ENCODE measurements at places on chromosomes 2 and 18.

GRCh38 chr2:41723526-41723925 lies 324.3 kb upstream of the PKDCC start:
- DNase-seq = no peak

DNA sequence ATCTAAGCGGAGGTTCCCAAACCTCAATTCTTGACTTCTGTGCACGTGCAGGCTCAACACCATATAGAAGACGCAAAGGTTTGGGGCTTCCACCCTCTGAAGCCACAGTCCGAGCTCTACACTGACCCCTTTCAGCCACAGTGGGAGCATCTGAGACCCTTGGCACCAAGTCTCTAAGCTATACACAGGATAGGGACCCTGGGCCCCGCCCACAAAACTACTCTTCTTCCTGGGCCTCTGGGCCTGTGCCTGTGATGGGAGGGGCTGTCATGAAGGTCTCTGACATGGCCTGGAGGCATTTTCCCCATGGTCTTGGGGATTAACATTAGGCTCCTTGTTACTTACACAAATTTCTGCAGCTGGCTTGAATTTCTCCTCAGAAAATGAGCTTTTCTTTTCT lies 1374.1 kb upstream of the NXPH2 start:
- no peak for DNase-seq

DNA sequence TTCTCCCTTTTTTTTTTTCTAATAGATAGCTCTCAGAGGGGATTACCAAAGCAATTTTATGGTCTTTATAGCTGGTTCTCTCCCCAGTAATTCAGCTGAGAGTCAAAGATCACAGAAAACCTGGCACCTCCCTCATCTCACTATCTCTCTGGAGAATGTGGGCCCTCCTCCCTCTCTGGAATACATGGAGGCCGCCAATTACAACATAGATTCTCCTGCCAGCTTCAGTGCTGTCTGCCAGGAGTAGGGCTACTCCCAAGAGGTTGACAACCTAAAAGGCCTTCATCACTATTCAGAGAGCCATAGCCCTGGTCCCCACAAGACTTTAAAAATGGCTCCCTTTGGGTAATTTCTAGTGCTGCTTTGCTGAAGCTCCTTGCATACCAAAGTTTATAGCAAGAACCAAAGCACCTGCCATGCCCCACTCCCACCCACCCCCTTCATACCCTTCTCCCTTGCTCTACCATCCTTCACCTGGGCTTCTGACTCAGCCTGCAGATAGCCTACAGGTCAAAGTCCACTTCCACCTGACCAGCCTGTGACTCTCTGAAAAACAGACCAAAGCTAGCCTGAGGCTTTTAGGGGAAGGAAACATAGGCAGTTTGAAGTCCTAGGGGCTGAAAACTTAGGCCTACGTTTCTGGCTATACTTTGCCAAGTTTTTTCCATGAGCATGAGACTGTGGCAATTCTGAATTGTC lies 472.3 kb downstream of the TNS1 start:
- DNase-seq = no peak

DNA sequence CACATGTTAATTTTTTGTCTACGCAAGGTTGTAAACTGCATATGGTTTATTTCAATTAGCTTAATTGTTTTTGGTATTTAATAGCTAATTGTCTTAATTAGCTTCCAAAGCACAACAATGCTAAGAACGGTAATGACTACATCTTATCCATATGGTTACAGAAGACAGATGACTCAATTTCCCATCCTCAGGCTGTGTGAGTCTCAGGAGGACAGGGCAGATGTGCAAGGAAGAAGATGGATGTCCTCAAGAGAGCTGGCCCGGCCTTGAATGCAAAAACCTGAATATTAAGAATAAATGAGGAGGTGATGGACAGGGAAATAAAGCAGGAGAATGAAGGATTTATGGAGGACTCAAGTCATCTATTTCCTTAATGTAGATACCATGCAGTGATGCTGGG lies 31.4 kb downstream of the SLC4A3 start:
- DNase-seq = no peak

- no peak for DNase-seq
Observed at GRCh38 chr2:180524499-180524898, 455.9 kb upstream of the UBE2E3 start.

- no peak for DNase-seq
Observed at GRCh38 chr18:35172009-35172408, 68.8 kb upstream of the ZNF397 start.

GRCh38 chr18:292271-292670 lies 24.4 kb upstream of the THOC1 start:
- no peak for DNase-seq

- no peak for DNase-seq
Observed at GRCh38 chr2:124039762-124040291, 14.7 kb downstream of the CNTNAP5 start.

DNA sequence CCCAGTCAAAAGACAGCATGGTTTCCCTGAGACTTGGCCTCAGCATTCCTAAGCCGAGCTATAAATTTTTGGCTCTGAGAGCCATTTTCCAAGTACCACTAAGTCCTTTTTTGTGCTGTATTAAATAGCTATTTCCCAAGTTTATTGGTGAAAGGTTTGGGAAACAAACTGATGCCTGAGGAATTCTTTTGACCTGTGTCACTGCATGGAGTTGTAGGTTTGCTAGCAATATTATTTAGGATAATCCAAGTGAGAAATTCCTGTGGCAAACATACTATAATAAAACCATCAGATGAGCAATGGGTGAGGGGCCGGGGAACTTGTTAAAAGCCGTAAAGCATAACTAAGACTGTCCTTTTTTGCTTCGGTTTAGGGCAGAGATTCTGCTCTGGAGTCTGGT lies 28.4 kb downstream of the ARHGAP28 start:
- no peak for DNase-seq

- no peak for DNase-seq
Observed at GRCh38 chr2:170243118-170243837, 65.3 kb downstream of the MYO3B start.

DNA sequence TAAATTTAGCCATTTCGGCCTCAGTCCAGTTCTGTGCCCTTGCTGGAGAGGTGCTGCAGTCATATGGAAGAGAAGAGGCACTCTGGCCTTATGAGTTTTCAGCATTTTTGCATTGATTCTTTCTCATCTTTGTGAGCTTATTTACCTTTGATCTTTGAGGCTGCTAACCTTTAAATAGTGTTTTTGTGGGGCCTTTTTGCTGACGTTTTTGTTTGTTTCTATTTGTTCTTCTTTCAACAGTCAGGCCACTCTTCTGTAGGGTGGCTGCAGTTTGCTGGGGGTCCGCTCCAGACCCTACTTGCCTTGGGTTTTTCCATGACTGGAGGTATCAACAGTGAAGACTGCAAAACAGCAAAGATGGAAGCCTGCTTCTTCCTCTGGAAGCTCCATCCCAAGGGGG lies 1951.7 kb upstream of the LRRTM1 start:
- DNase-seq = no peak

- no peak for DNase-seq
Observed at GRCh38 chr2:212194396-212194795, 344.2 kb downstream of the ERBB4 start.

GRCh38 chr2:36245651-36246050 lies 109.9 kb upstream of the CRIM1 start:
- DNase-seq = no peak

GRCh38 chr2:74010087-74010541 lies 25.4 kb downstream of the TET3 start:
- peak; percentile 98 for DNase-seq

DNA sequence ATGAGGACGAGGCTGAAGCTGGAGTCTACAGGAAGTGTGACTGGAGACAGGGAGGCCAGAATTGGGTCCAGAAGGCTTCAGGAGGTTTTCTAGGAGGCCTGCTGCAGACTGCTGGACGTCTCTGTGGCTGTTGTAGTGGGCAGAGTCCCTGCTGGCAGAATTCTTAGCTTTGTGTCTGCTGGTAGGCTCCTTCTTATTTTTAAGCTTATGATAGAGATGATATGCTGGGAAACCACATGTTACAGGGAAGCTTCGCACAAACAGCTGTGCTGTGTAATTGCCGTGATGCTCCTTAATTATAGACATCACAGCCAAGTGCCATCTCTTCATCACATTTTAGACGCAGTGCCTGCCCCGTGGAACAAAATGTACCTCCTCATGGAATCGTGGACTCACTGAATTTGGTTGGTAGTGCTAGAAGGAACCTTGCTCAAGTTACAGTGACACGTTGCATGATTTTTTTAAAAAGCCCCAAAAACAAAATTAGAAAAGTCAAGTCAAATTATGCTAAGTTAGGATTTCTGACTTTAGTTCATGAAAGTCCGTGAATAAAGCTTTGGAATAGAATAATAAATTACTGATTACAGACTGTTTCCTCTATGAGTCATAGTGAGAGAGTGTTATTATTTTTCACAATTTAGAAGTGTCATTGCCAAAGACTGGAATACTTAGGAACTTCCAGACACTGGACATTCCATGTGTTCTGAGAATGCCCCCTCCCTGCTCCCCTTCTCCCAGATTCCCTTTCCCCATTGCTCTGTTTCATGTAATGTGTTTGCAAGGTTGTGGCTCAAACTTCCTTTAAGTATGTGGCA lies 144.1 kb downstream of the FHOD3 start:
- DNase-seq = no peak

DNA sequence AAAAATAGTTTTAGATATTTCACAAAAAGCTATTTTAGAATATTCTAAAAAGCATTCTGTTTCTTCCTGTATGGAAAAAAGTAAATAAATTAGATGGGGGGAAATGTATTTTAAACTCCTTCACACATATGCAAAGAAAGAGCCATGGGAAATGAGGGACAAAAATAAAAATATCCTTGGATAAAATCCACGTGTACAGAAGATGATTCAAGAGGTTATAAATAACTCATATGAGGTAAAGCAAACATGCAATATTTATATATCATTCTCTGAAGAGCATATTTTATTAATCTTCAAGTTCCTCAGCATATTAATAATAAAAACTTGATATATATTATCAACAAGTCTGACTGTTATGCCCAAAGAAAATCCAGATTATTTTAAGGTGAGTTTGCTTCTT lies 8.8 kb upstream of the GFPT1 start:
- no peak for DNase-seq

GRCh38 chr2:119208791-119209203 lies 14.8 kb upstream of the STEAP3 start:
- peak; percentile 20 for DNase-seq

DNA sequence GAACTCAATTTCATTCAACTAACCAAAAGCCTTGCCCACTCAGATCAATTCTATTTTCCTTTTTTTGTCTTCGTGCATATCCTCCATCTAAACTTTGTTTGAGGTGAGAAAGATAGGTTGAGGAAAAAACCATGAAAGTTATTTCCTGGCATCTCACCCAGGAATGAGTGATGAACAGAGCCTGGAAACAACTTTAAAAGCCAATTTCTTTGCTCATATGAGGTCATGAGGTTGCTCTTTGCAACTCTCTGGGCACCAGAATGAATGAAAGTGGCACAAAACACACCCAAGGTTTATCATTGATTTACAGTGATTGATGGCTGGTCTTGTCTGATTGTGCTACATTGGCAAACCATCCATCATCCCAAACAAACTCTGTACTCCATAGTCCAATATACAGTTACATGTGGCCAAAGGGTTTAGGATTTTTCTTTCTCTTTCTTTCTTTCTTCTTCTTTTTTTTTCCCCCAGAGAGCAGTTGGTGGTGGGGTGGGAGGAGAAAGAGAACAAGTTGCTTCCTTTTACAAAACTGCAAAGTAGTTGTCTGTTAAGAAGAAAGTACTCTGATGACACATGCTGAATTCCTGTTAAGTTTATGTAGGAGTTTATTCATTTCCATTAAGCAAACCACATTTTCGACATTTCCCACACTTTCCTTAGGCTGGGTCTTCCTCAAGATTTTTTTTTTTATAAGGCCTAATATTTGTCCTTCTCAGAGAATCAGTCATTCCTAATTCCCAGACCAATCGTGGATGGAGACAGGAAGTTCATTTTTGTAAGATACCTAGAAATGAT lies 575.9 kb upstream of the ZEB2 start:
- no peak for DNase-seq

DNA sequence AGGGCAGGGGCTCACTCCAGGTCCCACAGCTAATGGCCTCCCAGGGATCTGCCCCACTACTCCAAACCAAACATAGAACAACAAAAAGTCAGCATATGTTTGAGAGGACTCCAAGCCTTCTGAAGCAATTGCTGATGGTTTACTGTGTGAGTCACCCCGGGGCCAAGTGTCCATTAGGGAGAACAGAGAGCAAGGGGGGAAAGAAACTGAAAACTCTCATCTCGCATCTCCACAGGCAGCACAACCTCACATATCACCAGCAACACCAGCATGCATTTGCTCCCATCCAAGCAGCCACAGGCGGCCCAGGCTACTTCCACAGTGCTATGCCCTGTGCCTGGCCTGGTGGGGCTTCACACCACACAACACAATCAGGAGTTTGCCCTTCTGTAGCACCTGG lies 39.1 kb downstream of the CYRIA start:
- DNase-seq = no peak

DNA sequence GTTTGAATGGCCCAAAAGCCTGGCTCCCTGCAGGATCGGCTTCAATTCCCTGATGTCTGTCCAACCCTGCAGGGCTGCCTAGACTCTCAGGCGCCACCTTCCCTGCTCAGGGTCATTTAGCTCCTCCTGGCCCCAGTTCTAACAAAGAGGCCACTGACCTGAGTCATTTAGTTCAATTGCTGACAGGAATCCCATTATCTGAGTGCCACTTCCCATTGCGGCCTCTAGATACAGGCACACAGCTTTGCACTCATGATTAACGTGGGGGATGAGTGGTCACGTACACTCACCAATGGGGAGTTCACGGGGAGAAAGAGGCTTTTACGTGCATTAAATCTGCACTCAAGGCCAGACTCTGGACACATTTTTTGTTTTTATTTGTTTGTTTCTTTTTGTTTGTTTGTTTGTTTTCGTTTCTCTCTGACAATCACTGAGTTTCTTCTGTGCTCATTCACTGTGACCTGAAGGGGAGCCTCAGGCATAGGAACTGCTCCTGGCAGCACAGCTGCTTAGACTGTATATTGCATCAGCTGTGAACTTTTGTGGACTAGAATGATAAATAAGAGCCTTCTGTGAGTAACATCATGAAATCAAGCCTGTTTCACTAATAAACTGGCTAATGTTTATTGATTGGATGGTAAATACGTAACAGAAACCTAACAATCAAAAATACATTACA lies 118.9 kb upstream of the CTNNA2 start:
- DNase-seq = no peak

GRCh38 chr2:9331704-9332103 lies 91.6 kb downstream of the ITGB1BP1 start:
- DNase-seq = no peak

GRCh38 chr2:61715506-61715905 lies 138.4 kb downstream of the FAM161A start:
- no peak for DNase-seq

DNA sequence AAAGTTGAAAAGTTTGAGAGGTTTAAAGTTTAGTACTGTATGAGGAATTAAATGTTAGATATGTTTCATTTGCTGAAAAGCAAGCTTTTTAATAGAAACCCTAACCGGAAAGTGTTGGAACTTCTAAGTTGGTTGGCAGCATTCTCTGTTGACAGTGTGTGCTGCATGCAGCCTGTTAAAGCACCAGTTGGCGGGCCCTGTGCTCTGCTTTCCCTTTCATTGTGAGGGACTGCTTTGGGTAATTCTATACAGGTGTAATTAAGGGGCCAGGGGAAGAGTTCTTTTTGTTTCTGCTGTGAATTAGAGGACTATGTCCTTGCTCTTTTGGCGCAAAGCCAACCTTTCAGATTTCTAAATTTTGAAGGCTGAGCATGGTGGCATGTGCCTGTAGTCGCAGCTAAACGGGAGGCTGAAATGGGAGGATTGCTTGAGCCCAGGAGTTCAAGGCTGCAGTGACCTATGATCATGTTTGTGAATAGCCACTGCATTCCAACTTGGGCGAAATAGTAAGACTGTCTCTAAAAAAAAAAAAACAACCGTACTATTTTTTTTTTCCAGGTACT lies 20.1 kb downstream of the PLEKHB2 start:
- DNase-seq = peak; percentile 91

- no peak for DNase-seq
Observed at GRCh38 chr18:45270289-45270771, 344.9 kb upstream of the SLC14A2 start.
